Stimulated activated CD8-positive, alpha-beta memory T cell treated with anti-CD3 and anti-CD28 coated beads, Interleukin-15, amount 100 ng/mL, for 1 hour (primary cell): ENCODE measurements at places on chromosomes 2 and 18.
A peak's percentile ranks its signal among the peaks of the same experiment; 100 is the strongest.

DNA sequence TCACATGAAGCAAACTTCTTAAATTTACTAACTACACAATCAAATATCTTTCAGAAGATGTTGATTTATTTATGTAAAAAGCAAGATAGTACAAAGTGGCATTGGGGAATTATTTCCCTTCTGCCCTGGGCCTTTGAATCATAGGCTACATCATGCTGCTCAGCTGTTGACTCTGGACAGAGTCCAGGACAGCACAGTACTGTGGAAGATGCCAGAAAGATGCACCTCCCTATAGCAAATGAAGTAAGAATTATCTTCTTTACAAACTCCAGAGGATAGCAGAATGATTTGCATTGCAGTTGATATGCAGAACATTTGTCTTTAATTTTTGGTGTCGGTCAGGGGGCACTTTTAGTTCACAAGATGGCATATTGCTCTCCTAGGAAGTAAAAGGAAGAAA is 1354.5 kb upstream of the ZEB2 start:
- DNase-seq = no peak

- DNase-seq = no peak
Observed at GRCh38 chr2:223768179-223768578, 69.2 kb downstream of the AP1S3 start.

- DNase-seq = no peak
Observed at GRCh38 chr18:53380063-53380639, 844.3 kb downstream of the MBD2 start.

DNA sequence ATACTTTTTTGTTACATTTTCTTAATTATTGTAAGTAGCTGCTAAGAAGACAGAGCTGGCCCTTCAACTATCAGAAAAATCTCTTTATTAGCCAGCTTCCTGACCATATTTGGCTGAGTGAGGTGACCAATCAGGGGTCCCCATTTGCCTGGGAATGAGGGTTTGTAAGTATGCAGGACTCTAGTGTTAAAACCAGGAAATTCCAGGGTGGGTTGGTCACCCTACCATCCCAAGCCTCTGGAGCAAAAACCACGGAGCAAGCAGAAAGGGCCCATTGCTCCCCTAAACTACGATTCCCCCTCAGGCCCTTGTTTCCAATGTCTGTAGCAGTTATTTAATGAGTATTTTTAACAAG is 165.6 kb upstream of the NCKAP5 start:
- no peak for DNase-seq

DNA sequence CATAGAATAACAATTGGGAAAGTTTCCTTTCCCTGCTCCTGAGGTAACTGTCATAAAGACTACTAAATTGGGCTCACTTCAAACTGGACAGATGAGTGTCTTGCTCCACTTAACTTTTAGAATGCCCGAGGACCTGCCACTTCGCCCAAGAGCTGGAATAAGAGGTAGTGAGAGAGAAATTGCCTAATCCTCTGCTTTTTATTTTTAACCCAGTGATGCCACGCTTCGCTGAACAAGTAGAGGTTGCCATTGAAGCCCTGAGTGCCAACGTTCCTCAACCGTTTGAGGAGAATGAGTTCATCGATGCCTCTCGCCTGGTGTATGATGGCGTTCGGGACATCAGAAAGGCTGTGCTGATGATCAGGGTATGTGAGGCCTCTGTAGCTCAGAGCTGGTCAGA is 269.4 kb upstream of the LRRTM1 start:
- DNase-seq = no peak

- peak; percentile 4 for DNase-seq
Observed at GRCh38 chr2:460861-461260, 173.0 kb upstream of the ALKAL2 start.

DNA sequence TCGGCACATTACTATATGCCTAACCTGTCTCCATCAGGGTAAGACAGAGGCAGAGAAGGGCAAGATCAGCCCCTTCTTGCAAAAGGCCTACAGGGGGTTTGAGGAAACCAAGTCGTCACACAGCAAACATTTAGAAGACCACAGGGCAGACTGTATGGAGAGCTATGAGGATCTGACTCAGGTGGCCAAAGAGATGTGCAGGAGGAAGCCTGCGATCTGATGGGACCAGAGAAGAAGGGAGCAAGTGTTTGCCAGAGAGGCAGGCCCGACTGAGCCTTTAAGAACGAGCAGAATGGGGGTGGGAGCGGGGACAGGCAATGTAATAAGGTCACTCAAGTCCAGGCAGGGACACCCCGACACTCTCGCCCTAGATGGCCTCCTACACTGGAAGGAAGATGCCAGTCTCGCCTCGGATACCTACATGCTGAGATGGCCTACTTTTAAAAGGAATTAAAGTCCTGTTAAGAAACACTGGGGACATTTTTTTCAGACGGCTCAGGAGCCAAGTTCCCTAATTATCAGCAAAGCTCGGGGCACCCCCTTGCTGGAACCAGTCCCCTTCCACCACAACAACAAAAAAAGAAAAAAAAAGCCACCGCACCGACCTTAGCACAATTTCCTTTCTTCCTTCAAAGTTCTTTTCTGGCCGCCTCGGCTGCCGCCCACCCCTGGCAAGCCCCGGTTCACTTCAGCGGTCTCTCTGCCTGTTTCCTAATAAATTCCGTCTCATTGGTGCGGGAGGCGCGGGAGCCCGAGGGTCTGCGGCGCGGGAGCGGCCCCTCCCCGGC is 1.5 kb downstream of the SFXN5 start:
- no peak for DNase-seq

GRCh38 chr18:54762386-54762785 is 65.9 kb upstream of the RAB27B start:
- DNase-seq = no peak

GRCh38 chr2:230179907-230180306 is 39.9 kb downstream of the SP110 start:
- no peak for DNase-seq

GRCh38 chr18:74509856-74510769 is 13.9 kb downstream of the CNDP2 start:
- DNase-seq = no peak

DNA sequence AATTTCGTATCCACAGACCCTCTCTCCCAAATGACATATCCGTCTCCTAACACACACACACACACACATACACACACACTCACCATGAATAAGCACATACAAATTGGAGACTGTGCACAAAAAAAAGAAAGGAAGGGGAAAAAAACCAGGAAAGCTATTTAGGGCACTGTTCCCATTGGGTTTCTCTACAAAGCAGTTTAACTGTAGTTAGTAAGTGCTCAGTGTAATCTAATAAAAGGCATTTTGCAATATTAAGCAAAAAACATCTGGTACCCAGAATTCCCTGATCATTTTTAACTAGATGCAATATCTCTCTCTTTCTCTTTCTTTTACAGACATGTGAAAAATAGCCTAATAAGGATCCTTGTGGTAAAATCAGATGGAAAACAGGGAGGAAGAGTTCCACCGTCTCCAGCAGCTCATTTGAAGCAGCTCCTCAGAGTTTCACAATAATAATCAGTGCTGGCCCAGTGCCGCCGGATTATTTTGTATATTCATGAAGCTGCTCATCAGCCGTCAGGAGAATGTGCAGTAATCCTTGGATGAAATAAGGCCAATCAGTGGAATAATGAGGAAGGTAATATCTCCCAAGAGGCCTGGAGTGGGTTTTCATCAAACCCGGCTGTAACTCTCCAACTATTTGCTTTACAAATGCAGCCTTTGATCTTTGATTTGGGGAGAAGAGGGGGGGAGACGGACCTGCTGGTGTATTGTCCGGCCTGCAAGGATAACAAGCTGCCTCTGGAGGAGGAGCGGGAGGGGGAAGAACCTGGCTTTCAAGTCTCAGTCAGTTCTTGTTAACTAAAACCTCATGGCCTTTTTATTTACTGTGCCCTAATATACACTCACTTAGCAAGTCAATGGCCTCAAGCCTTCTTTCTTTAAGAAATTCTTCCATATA is 227.6 kb upstream of the SMIM21 start:
- no peak for DNase-seq

GRCh38 chr2:165402162-165402561 is 67.3 kb upstream of the CSRNP3 start:
- DNase-seq = no peak

GRCh38 chr2:55761024-55761423 is 67.4 kb upstream of the PNPT1 start:
- no peak for DNase-seq

DNA sequence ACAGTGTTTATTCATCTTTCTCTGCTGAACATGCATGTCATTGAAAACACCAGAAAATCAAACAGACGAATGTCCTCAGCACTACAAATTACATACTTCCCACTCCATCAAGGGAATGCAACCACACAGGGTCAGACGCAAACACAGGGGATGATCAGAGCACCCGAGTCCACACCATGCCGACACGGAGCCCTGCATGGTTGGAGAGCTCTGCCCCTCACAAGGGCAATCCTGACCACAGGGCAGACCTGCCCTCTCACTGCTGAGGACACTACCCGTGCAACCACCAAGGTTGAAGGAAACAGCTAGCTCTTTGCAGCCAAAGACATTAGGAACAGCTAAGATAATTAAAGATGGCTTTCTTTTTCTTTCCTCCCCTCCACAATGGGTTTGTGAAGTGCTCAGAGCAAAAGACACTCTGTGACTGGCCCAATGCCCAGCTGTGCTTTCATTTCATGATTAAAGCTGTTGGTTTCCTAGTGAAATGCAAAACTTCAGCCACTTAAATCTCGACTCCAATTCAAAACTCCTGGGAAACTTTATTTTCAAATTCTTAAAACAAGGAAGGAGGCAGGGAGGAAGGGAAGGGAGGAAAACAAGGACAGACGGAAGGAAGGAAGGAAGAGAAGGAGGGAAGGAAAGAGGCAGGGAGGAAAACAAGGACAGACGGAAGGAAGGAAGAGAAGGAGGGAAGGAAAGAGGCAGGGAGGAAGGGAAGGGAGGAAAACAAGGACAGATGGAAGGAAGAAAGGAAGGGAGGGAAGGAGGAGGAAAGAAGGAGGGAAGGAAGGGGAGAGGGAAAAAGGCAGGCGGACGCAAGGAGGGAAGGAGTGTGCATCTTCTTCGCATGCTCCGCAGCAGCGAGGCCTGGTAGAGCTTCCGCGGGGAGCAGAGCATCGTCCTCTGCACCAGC is 65.8 kb downstream of the NDUFA10 start:
- DNase-seq = no peak

- DNase-seq = no peak
Observed at GRCh38 chr2:53234548-53234903, 533.1 kb upstream of the CHAC2 start.

DNA sequence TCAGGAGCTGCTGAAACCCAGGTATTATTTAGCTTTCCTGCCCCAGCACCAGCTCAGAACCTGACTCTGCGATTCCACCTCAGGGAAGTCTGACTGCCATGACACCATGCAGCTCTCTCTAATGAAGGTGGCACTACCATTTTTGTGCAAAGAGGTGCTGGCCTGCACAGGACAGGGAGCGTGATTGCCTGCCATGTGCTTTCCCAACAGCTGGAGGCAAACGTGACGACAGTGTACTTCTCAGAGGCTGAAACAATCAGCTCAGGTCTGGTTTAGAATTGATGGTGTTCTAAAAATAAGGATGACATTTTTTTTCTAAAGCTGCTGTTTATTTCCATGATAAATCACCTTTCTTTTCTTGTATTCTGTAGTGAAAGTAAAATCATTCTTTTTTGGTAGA is 75.2 kb upstream of the TTC39C start:
- DNase-seq = no peak

DNA sequence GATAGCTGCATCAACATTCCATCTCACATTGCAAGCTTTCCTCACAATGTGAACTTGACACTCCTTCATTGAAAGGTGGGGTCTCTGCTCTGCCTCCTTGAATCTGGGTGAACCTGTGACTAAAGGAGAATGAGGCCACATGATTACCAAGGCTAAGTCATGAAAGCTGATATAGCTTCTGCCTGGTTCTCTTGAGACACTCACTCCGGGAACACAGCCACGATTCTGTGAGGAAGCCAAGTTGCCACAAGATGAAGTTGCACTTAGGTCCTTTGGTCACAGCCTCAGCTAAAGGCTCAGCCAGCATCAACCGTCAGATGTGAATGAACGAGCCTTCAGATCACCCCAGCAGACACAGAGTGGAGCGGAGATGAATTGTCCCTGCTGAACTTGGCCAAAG is 94.7 kb upstream of the FAM136A start:
- no peak for DNase-seq

GRCh38 chr2:157256626-157257025 is 879 bp upstream of the GALNT5 start:
- DNase-seq = no peak
